ENCODE measurements at places on chromosomes 1 and 21.

GRCh38 chr1:203667616-203668015 is 41.0 kb downstream of the ATP2B4 start:
- DNase-seq: no peak

DNA sequence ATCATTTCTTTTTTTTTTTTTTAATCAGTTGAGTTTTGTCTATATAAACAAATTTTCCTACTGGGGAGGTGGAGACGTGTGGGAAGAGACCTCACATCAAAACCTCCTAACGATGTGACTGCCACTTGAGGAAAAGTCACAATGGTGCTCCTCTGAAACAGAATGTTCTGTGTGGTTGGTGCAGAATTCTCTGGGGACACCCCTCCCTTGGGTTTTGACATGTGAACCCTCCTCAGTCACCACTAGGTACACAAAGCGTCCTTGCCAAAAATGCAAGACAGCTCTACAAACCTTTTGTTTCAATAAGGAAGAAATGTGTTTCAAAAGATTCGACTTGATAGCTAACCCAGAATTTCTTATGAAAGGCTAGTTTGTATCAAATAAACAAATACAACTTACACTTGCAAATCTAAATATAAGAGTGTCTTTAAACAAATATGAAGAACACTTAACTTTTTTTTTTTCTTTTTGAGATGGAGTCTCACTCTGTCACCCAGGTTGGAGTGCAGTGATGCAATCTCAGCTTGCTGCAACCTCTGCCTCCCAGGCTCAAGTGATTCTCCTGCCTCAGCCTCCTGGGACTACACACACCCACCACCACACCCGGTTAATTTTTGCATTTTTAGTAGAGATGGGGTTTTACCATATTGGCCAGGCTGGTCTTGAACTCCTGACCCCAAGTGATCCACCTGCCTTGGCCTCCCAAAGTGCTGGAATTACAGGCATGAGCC is 9.3 kb downstream of the SLC25A24 start:
- DNase-seq: no peak

GRCh38 chr1:172764378-172764777 is 105.5 kb downstream of the FASLG start:
- DNase-seq: no peak

GRCh38 chr21:32351428-32351827 is 41.4 kb downstream of the URB1 start:
- DNase-seq: no peak

DNA sequence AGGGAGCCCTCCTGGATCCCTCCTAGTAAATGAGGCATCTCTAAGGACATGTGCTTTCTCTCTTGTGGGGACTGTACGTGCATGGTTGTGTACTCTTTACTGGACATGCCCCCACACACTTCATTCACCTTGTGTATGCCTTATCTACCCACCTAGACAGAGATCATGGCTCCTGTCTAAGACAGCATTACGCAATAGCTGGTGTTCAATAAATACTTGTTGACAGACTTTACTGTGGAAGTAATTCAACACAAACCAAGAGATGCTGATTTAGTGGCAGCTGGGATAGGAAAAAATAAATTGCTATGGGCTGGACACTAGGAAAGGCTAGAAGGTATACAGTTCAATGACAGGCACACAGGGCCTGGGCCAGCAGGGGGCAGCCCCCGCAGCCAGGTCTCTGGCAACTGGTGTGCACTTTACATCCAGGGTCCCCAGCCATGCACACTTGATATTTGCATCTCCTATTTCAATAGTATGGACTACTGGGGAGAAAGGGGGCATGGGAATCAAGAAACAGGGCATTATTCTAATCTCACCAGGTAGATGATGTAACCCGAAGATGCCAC is 24.2 kb downstream of the TRABD2B start:
- no peak for DNase-seq

GRCh38 chr1:97042551-97042950 is 321.0 kb downstream of the PTBP2 start:
- DNase-seq: no peak

DNA sequence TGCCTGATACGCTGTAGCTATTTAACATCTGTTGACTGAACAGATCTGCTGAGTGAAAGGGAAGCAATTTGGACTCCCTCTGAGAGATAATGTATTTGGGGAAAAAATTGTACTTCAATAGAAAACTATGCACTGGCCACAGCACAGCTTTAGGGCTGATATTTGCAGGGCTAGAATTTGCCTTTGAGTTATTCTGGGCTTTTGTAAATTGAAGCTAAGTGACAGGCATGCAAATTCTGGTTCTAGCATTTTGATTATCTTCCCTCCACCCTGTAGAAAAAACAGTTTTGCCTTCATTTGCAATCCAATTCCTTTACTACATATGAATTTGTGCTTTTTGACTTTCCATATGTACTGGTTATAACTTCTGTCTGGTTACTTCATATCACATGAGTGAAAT is 7.9 kb downstream of the KYAT3 start:
- DNase-seq: no peak

- DNase-seq: no peak
Observed at GRCh38 chr1:39672551-39672947, 642 bp upstream of the NT5C1A start.

DNA sequence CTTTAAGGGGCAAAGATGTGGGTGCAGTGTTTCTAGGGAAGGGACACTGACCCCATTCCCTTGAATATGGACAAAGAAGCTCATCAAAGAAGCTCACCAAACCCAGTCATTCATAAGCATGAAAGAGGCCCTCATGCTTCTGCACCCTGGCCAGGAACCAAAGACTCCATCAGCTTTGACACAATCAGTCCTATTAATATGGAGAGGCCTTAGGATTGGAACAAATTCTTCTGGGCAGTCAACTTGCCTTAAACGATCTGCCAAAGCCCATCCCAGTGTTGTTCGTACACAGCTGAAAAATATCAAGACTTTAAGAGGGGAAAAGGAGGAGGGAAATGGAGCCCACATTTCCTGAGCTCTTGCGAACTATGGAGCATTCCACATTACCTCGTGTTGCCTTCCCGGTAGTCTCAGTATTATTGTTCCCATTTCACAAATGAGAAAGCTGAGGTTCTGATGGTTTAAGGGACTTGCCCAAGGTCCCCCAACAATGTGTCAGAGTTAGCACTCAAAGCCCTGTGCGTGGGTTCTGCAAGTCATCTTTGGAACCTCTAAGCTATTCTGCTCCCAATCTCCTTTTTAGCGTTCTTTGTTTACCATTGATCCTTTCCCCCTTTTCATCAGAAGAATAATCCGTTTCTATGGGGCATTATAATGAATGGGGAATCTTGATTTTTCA is 161.9 kb downstream of the ZBTB18 start:
- DNase-seq: no peak

DNA sequence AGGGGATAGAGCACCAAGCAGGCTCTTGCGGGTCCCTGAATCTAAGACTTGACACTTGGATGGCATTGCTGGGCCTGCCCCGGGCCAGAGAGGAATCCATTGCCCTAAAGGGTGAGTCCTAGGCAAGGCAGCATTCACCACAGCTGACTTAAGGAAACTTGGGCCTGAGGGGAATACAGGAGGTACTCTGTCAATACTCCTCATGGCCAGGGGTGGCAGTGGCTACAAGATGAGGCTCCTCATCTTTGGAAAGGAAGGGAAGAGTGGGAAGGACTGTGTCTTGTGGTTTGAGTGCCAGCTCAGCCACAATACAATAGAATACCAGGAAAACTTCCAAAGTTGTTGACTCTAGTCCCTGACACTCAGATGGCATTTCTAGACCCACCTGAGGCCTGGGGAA is 5.1 kb downstream of the KRTAP22-1 start:
- DNase-seq: no peak

DNA sequence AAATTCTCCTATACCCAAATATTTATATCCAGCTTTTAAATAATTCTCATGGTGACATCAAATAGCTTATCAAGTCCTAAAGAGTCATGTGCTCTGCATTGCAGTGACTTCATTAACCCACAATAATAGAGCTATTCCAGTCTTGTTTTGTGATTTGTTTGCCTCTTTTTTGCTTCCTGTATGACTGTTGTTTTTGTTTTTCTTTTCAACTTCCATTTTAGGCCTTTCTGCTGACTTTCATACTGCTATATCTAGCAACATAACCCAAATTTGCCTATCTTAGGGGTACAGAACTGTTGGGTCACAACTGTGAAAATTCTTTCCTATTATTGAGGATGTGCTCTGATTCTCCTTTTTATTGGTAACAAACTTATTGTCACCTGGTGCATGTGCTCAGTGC is 30.3 kb downstream of the SPATA17 start:
- no peak for DNase-seq

DNA sequence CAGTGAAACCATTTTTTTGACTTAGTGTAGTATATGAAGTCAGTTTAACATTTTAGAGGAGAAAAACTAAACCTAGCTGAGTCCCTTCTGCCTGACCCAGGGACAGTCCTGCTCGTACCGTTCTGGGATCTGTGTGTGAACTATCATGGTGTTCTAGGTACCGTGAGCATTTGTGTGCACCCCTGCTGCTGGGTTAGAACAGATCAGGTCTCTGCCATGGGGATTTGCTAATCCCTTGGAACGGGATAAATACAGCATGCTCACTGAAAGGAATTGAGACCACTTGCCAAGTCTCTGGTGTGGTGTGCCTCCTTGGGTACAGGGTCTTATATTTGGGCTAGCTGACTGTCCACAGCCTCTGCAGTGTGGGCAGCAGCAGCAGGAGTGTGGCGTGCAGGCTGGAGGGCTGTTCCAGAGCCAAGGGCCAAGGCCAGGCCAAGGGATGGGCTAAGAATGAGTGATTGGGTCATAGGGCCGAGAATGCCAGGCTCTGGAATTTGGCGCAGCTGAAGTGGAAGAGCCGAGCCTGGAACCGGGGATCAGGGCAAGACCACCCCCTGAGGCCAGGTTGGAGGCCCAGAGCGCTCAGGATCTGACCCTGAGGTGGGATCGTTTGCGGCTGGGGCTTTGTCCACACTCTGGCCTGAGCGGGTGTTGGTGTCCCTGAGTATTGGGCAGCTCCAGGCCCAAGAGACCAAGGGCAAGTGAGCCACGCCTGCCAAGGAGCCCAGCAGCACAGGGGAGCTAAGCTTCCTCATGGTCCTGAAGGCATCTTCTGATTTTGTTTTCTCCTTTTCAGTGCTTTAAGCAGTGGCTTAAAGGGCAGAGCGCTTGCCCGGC is 66.3 kb downstream of the VPS26C start:
- DNase-seq: no peak

DNA sequence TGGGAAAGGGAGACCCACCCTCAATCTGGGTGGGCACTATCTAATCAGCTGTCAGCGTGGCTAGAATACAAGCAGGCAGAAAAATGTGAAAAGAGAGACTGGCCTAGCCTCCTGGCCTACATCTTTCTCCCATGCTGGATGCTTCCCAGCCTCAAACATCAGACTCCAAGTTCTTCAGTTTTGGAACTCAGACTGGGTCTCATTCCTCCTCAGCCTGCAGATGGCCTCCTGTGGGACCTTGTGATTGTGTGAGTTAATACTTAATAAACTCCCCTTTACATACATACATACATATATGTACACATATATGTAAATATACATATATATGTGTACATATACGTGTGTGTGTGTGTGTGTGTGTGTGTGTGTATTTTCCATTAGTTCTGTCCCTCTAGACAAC is 207.1 kb downstream of the BRINP2 start:
- DNase-seq: no peak

DNA sequence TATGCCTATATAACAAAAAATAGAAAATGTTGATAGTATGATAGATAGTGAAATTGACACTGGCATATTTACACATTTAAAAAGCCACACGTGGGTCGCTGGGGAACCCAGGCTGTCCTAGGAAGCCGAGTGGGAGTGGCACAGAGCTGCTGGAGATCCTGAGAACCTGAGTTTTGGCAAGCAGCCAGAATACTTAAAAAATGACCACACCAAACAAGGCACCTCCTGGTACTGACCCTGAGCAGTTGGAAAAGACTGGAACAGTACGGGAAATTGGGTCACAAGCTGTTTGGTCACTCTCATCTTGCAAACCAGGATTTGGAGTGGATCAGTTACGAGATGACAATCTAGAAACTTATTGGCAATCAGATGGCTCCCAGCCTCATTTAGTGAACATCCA is 111.5 kb downstream of the ZFYVE9 start:
- no peak for DNase-seq

GRCh38 chr21:27498025-27498424 is 531.1 kb upstream of the ADAMTS5 start:
- DNase-seq: no peak

Data from amygdala (tissue), 56 donors.